Activated CD4-positive, alpha-beta T cell treated with anti-CD3 and anti-CD28 coated beads, Interleukin-2, amount 10 ng/mL, durations not matched to agents 24 days and 14 days (primary cell): ENCODE measurements at places on chromosomes 6 and 20. TPM values are rescaled to one million over a fixed set of nuclear protein-coding genes. Genes with fewer than 3 reads are reported as not detected.

TNF gene
- 294 and 303 TPM in 2 replicates for total RNA-seq

AK9 gene
- total RNA-seq, result 2.1 and 3.2 TPM in 2 replicates

BPI gene
- not detected in 2 replicates for total RNA-seq

ADAM33 gene
- total RNA-seq, result not detected in 2 replicates

NR2E1 gene
- total RNA-seq, result not detected in 2 replicates

FAM217A gene
- not detected in 2 replicates for total RNA-seq

TOX2 gene
- total RNA-seq, result 1.4 and 2.6 TPM in 2 replicates

MEI4 gene
- total RNA-seq, result not detected in 2 replicates

SLC35F1 gene
- total RNA-seq, result 0.05 TPM in 1 of 2 replicates, not detected in the other

GJA10 gene
- not detected in 2 replicates for total RNA-seq

ZKSCAN3 gene
- 2.7 and 2.9 TPM in 2 replicates for total RNA-seq
